BJ (cell line): ENCODE measurements at places on chromosomes 2 and 18.

GRCh38 chr2:70369082-70369481 is 67.2 kb upstream of the FAM136A start:
- no peak for DNase-seq

DNA sequence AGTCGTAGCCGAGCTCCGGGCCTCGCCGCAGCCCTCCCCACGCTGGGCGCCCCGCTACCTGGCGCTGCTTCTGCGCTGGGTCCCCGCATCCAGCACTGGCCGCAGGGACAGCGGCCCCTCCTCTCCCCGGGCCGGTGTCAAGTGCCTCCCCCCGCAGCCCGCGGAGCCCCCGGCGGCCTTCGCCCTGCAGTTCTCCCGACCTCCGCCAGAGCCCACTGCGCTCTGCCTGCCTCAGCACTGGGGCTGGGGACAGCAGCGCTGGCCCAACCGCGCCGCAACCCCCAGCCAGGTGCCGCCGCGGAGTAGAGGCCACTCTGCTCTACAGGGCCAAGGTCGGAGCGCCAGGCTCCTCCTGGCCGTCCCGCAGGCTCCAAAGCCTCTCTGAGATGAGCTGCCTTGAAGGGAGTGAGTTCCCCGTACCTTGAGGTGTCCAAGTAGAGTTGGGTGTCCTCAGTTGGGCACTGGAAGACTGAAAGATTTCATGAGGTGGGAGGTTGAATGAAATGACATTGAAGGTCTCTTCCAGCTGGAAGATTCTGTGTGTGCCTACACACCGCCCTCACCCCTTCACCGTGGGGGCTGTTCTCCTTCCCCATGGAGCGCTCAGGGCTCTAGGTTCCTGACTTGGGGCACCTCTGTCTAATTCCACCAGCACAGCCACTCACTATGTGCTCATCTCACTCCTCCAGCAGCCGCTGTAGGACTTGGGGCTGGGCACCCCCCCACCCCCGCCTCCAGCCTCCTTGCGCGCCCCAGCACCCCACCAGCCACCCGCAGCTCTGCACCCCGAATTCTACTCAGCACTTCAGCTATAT is 854 bp upstream of the DNMT3A start:
- no peak for DNase-seq

DNA sequence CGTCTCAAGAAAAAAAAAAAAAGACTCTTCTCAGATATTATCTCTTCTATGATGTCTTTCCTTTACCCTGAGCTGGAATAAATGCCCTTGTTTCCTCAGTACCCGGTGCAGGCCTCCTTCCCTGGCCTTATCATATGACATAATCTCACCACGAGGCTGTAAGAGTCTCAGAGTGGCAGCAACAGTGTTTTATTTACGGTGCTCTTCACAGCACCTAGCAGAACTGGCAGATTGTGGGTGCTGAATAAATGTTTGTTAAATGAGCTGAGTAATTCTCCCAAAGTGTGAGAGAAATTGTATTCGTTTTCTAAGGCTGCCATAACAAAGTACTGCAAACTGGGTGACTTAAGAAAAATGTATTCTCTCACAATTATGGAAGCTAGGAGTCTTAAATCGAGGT is 82.8 kb upstream of the CD28 start:
- no peak for DNase-seq

GRCh38 chr2:185360776-185361175 is 377.8 kb upstream of the FSIP2 start:
- DNase-seq, result no peak

- DNase-seq, result peak; percentile 66
Measured at GRCh38 chr18:49849331-49850217, 36.2 kb upstream of the ACAA2 start.
